Fibroblast of the aortic adventitia (primary cell): ENCODE measurements at places on chromosomes 5 and 9.

DNA sequence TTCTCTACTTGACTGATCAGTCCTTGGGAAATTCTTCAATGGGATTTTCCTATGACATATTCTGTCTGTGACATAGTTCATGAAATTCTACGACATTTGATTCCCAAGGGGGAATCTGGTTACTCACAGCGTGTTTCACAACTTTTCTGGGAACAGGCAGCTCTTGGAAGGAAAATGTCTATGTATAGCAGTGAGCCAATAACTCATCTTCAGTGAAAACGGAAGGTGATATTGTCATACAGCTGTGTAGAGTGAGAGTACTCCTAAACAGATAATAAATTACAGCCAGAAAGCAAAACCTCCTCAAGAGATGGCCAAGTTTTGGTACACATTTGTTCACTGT, 91.4 kb downstream of the C9orf152 start:
- peak; percentile 90 for DNase-seq

DNA sequence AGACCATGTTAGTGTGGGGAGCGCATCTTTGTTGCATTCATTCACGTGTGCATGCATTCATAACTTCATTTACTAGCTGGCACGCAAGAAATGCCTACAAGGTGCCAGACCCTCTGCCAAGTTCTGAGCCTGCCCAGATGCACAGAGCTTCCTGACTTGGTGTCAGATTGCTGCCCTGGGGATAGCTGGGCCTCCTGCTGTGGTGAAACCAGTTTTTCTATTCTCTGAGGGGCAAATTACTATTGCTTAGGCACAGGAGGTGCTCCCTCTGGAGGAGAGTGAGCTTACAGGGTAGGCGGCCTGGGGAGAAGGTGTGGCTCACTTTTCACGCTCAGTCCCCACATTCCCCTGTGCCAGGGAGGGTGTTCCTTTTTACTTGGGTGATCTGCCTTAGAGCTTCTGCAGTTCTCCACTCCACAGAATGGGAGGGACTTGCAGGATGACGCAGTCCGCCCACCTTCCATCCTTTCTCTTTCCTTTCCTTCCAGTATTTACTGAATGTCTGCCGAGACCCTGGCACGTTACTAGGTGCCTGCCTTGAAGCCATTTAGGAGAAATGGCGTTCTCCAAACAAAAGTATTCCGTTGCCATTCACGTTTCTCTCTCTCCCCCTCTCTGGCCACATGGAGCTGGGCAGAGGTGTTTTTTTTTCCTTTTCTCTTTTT, 27.9 kb upstream of the CTNNA1 start:
- DNase-seq, result peak; percentile 84

DNA sequence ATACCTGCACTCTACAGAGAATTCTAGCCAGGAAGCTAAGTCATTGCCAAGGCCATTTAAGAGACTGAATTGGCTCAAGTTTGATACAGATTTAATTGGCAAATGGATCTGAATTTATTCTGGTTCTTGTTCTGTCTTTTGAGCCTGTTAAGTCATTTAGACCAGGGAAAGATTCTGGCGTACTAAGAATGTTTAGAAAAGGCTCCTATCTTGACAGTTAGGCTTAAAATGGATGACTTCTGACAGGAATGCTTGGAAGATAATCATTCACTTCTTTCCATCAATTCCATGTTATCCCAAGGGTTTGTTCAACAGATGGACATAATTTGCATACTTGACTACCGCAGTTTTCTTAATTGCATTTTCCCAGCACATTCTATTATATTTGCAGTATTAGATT, 376.6 kb downstream of the PTPRD start:
- no peak for DNase-seq

DNA sequence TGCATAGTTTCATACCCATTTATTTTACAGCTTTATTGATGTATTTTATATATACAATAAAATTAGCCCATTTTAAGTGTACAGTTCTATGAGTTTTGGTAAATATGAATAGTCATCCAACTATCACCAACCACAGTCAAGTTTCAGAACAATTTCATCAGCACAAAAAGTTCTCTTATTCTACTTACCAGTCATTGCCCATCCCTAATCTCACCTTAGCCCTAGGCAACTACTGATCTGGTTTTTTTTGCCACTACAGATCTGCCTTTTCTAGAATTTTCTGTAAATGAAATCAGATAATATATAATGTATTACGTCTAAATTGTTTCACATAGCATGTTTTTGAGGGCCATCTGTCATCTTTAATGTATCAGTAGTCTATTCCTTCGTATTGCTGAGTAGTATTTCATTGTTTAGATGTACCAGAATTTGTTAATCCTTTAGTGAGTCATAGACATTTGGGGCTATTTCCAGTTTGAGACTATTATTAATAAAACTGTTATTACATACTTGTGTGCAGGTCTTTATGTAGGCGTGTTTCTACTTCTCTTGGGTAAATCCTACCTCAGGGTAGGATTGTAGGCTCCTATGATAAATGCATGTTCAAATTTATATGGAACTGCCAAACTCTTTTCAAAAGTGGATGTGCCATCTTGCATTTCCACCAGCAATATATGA, 198.5 kb upstream of the ADAMTSL1 start:
- DNase-seq, result no peak

DNA sequence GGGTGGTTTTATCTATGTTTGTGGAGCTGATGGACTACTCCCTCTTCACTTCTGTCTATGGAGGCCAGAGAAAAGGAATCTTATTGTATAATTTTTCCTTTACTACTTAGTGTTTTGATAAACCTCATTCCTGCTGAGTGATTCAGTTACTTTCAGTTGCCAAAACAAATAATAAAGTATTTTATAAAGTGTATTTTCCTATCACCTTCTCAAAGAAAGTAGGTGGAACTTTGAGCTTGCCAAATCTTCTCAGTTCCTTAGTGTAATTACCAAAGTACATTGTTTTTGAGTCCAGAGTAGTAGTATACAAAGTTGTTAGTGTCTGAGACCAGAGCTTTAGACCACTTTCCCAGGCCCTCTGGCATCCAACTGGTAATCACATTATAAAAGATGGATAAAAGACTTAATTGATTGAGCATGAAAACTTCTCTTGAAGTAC, 13.5 kb downstream of the RABGAP1 start:
- DNase-seq, result peak; percentile 80

- DNase-seq, result no peak
Measured at GRCh38 chr5:83848941-83849340, 128.3 kb upstream of the HAPLN1 start.

- DNase-seq, result no peak
Measured at GRCh38 chr5:78995521-78996007, 10.5 kb upstream of the ARSB start.

DNA sequence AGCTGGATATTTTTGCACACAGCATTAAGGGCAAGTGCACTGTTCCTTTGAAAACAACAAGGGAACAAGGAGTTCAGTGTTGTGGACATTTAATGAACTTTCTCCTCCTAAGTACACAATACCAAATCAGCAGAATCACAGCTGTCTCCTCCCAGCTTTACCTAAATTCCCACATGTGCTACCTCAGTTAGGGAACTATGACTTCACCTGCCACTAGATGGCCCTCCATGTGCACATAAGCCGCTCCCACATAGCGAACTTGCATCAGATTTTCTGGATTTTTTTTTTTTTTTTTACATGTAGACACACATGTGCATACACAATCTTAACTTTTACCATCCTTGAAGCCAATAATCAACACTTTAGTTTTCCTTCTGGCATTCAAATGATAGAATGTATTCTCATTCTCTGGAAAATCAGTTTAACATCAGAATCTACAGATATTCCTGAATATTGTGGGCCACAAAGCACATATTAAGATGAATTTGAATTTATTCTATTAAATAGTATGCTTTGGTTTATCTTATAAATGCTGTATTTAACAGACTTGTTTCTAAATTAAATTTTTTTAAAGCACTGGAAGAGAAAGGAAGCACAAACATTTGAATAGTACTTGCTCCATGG, 123.6 kb downstream of the PALM2AKAP2 start:
- peak; percentile 89 for DNase-seq

GRCh38 chr5:177311723-177312648, at the start of gene MXD3:
MXD3 (minus strand) TSS chr5:177311898; CDS start chr5:177311830, 68 bp downstream.
- peak; percentile 88 for DNase-seq

DNA sequence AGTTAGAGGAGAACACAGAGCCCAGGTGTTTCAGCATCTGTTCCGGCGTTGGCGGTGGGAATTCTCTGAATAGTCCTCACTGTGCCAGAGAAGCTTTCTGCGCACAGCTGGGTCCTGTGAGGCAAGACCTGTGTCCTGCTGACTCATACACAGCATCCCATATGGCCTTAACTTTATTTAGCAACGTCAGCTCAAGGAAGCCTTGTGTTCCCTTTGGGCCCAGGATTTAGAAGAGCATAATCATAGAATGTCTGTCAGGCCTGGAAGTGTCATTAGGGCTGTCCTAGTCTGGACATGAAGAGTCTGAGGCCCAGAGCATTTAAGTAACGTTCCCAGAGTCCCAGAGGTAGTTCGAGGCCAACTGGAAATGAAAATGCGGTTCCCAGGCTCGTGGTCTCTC, 188.6 kb upstream of the DMRT1 start:
- DNase-seq, result peak; percentile 25

GRCh38 chr9:100213730-100214477, 114.9 kb downstream of the INVS start:
- DNase-seq, result peak; percentile 46

GRCh38 chr9:71675857-71676165, 92.5 kb downstream of the CEMIP2 start:
- no peak for DNase-seq

- peak; percentile 77 for DNase-seq
Measured at GRCh38 chr9:96317335-96317980, 15.5 kb upstream of the HSD17B3 start.

DNA sequence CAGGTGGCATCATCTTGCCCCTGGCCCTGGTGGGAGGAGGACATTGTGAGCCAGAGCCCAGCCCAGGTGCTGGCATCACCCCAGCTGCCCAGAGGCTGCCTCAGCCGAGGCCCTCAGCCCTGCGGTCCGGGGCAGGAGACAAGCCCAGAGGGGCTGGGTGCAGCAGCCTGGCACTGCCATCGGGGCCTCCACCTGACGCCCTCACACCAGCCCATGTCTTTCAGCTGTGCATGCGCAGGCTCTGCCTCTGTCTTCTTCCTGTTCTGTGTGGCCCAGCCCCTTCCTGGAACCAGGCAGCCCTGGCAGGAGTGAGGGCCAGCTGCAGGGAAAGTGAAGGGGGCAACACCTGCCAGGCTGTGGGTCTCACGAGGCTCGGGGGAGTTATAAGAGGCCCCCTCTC, 4.8 kb upstream of the CEL start:
- DNase-seq, result no peak

DNA sequence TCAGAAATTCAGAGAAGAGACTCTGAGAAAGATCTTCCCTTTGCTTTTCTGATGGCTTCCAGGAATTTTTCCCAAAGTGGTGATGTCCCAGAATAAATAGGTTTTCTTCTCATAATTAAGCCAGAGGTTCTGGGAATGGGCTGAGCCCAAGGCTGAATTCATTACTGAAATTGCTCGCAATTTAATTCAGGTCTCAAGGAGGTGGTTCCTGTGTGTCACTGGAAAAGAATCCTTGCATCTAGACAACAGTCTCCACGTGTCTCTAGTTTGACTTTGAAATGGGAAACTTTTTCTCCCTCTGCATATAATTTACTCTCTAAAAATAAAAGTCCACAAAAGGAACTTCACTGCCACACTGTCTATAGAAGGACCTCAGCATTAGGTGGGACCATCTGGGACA, 27.8 kb upstream of the STX17 start:
- no peak for DNase-seq

DNA sequence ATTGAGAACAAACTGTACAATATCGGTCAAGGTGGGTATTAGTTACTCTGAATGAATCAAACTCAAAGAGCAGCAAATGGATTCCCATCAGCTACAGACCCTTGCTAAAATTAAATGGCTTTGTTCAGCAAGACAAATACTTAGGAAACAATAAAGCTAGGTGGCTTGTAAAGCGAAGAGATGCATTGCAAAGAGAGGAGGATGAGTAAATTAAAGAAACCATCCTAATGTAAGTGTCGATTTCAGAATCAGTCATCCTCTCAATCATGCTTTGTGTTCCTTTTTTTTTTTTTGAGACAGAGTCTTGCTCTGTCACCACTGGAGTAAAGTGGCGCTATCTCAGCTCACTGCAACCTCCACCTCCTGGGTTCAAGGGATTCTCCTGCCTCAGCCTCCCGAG, 359.2 kb upstream of the ZNF462 start:
- no peak for DNase-seq

DNA sequence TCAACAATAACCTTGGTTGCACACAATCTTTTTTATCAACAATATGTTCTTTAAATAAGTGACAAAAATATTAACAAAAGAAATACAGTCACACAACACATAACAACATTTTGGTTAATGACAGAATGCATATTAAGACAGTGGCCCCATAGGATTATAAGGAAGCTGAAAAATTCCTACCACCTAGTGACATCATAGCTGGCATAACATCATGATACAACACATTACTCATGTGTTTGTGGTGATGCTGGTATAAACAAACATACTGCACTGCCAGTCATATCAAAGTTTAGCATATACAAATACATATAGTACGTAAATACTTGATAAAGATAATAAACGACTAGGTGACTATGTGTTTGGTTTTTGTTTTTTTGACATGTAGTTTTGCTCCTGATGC, 344.8 kb upstream of the POU5F2 start:
- no peak for DNase-seq

DNA sequence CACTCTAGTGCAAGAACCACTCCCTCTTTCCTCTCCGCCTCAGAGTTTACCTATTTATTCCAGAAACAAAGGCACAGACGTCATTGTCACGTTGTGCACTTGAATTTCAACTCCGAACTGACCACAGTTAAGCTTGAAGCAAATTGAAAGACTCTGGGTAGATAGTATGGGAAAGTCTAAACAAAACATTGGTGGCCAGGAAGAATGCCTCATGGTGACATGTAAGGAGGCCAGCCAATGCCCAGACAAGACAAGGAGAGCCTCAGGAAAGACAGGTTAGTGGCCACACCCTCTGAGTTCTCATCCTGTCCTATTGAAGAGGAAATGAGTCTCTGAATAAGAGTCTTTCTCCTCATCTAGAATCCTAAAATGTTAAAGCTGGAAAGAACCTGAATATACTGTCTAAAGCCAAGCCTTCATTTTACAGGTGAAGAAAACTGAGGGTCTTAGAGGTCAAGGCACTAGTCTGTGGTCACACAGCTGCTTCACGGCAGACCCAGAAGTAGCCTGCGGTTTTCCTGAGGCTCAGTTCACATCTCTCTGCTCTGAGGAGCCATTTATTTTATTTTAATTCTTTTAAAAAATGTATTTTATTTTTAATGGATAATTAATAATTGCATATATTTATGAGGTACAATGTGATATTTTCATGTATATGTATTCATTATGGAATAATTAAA, 30.2 kb downstream of the ZFAND5 start:
- no peak for DNase-seq

GRCh38 chr5:81694726-81695125, 56.2 kb downstream of the SSBP2 start:
- no peak for DNase-seq

DNA sequence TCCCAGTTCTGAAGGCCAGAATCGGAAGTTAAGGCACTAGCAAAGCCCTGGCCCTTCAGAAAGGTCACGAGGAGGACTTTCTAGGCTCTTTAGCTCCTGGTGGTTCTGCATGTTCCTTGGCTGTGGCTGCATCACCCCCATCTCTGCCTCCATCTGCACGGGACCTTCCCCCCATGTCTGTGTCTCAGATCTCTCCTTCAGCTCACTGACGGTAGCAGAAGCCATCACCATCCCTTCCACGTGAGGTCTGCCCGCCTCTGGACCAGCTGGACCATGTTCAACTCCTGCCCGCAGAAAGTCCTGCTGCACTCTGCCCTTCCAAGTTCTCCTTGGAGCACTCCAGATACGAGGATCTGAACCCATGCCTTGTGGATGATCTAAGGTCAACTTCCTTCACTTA, 242.9 kb upstream of the IRX1 start:
- no peak for DNase-seq
